Activated naive CD8-positive, alpha-beta T cell treated with anti-CD3 and anti-CD28 coated beads, Interleukin-2, amount 50 U/mL, for 16 hours (primary cell): ENCODE measurements at places on chromosomes 12 and 14.

GRCh38 chr12:122399592-122400373 is 22.7 kb downstream of the CLIP1 start:
- DNase-seq, result no peak

DNA sequence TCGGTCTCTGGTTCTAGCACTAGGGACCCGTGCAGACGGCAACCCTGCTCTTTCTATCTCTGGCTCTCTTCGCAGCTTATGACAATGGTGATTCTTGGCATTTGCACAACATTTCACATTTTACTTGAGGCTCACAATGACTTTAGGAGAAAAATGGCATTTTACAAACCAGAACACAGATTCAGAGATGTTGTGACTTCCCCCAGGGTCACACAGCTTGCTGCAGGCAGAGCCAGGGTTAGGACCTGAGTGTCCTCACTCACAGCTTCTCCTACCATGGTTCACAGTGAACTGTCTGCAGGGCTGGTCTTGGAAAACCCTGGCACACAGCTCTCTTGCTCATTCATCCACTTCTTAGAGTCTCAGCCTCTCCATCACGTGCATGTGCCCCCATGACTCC is 23.7 kb downstream of the P2RX7 start:
- DNase-seq, result no peak

DNA sequence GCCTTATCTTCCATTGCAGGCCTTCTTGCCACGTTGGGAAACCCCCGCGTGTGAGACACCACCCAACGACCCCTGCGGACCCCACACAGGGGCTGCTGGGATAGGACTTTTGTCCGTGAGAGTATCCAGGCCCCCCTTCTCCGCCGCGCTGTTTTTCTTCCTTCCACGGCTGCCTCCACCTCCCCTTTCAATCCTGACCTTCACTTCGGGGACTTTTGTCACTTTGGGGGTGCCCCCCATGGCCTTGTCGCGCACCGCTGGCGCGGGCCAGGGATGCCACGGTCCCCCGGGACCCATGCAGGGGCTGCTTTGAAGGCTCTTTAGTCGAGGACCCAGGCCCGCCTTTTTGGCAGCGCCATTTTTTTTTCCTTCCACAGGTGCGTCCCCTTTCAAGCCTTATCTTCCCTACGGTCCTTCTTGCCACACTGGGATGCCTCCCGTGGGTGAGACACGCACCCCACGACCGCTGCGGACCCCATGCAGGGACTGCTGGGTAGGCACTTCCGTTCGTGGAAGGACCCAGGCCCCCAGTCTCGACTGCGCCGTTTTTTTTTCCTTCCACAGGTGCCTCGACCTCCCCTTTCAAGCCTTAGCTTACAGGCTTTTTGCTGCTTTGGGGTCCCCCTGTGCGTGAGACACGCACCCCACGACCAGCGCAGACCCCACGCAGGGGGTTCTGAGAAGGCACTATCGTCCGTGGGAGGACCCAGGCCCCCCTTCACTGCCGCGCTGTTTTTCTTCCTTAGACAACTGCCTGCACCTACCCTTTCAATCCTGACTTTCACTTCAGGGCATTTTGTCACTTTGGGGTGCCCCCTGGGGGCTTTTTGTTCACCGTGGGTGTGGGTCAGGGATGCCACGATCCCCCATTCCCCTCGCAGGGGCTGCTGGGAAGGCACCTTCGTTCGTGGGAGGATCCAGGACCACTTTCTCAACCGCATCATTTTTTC is 267.4 kb downstream of the ALG10 start:
- no peak for DNase-seq

GRCh38 chr14:33915682-33916081 is 35.2 kb downstream of the EGLN3 start:
- no peak for DNase-seq

DNA sequence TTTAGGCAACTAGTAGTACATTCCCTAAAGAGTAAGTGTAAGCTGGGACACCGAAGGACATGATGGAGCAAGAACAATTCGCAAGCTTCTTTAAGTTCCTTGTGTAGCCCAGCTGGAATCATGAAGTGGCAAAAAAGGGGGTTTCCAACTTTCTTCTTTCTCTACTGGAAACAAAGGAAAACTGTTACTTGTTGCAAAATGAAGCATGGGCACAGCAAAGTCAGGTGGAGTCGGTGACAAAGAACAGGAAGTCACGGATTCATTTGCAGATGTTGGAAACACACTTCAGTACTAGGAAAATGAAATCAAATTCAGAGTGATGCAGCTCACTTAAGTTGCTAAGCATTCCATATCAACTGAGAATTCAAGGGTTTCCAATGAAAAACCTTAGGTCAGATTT is 706.9 kb upstream of the STXBP6 start:
- no peak for DNase-seq

- DNase-seq, result no peak
Measured at GRCh38 chr12:130334937-130335336, 2.8 kb upstream of the PIWIL1 start.

- DNase-seq, result no peak
Measured at GRCh38 chr14:36238666-36239363, 62.3 kb upstream of the PTCSC3 start.

- DNase-seq, result no peak
Measured at GRCh38 chr14:72903716-72904115, 9.8 kb upstream of the DPF3 start.

DNA sequence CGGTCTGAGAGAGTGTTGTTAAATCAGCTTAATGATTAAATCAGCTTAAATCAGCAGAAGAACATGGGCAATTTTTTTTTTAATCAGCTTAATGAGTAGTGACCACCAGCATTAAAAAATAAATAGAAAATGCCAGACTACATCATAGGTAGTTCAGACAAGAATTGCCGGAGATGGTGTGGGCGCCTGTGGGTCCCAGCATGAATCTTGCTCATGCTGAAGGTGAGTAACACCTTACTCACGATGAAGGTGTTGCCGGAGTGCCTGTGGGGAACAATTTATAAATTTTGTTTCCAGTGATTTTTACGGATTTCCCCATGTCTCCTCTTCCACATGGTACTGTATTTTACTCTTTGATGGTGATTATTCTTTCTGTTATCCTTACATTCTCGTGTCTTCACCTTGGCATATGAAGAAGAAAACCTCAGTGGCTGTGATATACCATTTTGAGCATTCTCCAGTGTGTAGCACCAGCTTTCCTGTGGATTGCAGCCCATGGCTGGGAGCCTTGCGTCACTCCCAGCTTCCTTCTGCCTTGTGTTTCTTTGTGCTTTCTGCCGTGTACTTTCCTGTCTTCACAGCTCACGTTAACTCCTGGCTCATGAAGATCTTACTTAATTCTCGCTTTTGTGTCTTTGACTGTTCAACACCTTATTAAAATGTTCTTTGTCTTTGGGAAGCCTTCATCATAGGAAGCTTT is 4.7 kb downstream of the TDRD9 start:
- DNase-seq, result no peak

GRCh38 chr12:94405413-94406116 is 54.1 kb downstream of the CEP83 start:
- no peak for DNase-seq

DNA sequence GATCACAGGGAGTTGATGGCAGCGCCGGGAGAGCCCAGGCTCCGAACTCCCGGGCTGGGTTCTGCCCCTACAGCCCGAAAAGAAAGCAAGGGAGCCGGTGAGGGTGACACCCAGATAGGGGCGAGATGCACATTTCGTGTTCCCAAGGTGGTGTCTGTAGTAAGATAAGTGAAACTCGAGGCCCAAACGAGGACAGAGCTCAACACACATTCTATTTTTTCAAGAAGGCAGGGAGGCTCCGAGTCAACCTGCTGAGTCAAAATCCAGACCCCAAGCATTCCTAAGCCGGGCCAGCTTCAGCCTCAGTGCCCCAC is 24.2 kb upstream of the YY1 start:
- no peak for DNase-seq

GRCh38 chr12:65728455-65728847 is 95.8 kb upstream of the HMGA2 start:
- DNase-seq, result no peak

DNA sequence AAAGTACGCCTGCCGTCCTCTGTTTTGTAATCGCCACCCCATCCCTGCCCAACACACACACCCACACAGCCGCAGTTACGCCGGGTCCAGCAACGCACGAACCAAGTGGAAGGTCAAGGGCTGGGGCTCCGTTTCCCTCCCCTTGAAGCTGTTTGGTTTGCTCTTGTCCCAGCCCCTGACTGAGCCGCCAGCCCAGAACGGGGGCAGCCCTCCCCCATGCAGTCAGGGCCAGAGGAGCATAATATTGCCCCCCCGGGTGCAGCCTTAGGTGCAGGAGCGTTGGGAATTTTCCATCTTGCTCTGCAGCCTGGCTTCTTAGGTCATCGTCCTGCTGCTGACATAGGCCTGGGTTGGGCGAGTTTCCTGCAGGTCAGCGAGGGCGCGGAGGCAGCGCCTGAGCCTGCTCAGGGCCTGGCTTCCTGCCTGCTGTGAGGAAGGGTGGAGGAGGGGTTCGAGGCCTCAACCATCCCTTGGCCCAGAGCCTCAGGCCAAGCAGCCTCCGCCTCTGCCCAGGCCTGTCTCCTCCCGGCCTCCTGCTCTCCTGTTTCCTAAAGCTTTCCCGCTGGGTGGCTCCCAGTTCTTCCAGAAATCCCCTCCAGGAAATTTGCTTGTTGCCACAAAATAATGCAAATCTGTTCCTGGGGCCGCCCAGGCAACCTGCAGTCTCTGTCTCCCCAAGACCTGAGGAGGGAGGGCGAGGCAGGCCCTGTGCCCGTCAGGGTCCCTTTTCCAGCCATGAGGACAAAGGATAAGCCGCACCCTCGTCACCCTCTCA is 44.5 kb downstream of the PSMA6 start:
- no peak for DNase-seq

DNA sequence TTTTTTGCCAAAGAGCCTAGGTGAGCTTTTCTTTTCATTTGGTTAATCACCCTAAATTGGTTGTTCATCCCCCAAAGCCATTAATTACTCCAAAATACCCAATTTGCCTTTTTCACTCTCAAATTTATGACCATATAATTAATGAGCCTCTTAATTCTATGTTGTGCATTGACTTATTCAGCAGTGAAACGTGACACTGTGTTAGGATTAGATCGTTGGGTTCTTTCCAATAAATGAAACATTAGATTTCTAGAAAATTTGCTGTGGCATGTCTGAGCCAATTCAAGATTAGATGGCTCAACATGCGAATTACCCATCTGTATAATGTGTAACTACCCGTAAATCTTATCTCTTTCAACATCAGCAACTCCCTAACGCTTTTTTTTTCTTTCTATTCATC is 273.4 kb downstream of the BMP4 start:
- no peak for DNase-seq

DNA sequence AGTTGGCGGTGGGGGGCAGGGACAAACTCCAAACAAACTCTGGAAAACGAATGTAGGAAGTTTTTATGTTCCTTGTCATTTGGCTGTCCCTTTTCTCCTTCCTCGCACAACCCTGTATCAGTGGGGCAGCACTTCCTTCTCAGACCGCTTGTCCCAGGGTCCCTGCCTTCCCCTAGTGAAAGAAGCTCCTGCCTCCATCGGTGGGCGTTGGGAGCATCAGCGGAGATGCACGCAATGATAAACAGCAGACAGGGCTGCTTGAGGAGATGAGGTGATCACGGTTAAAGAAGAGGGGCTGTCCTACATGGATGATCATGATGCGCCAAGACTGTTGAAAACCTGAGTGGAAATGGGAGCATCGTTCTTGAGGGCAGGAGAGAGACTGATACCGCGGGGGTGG is 620 bp downstream of the C1S start:
- no peak for DNase-seq

GRCh38 chr12:79690638-79691510 is at the start of gene PAWR:
Gene PAWR, minus strand, starts transcription at chr12:79690964. Its CDS starts 720 bp downstream, at chr12:79690244.
- no peak for DNase-seq

DNA sequence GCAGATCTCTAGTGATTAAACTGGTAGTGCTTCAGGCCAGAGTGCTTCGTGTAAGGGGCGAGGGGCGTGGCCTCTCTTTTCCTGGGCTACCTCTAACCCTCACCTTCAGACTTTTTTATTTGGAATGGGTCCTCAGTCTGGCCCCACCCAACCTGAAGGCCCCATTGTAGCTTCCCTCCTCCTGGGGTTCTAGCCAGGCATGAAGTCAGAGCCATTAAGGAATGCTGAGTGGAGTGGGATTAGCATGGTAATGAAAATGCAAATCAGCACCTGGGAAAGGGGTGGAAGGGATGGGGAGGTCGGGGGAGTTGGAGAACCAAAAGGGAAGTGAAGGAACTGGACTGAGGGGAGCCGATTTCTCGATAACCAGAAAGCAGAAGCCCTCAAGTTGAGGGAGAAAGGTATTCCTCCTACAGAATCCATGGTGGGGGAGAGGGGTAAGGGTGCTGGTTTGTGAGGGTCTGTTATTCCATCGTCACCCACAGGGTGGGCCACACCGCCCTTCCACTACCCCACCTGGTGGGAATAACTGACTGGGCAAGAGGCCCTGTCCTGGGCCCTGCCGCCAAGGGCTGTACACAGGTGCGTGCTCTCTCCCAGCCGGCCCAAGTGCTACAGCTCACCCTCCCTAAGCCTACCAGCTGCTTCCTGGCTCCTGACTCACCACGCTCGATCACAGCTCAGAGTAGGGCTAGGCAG is 14.1 kb downstream of the ZFHX2 start:
- DNase-seq, result no peak

DNA sequence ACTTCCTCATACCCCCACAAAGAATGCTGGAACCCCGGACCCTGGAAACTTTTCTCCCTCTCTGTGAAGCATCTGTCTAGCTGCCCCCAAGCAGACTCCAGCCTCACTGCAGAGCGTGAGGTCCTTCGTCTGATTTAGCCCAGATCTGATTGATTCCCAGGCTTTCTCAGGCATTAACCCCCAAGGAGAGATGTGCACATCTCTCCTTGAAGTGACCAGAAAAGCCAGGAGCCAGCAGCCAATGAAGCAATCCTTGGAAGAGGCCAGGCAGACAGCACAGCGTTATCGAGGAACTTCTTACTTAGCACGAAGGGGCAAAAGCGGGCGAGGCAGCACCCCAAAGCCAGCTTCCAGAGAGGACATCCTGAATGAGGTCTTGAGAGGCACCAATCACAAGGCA is 100.7 kb downstream of the ZFP36L1 start:
- DNase-seq, result no peak

DNA sequence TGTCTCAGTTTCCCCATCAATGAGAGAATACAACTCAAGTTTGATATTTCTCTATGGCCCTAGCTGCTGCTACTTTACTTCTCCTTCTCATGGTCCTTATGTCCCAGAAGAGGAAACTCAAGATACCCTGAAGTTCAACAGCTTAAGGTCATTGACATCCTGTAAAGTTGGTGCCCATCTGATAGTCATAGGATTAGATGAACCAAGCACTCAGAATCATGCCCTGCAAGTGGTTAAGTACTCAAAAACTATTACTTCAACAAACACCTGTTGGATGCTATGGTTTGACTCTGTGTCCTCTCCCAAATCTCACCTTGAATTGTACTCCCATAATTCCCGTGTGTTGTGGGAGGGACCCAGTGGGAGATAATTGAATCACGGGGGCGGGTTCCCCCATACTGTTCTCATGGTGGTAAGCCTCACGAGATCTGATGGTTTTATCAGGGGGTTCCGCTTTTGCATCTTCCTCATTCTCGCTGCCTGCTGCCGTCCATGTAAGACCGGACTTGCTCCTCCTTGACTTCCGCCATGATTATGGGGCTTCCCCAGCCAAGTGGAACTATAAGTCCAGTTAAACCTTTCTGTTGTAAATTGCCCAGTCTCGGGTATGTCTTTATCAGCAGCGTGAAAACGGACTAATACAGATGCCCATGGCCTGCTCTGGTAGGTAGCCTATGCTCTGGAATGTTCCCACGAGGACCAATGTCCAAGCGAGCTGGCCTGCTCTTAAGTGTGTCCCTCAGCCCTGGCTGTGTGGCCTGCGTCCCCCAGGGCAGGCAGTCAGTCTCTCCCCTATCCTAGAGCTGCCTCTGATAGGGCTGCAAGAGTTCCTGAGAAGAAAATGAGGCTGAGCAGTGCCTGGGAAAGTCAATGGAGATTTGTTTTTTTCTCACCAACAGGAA is 18.1 kb downstream of the CAMKK2 start:
- DNase-seq, result no peak

- DNase-seq, result no peak
Measured at GRCh38 chr14:66017927-66018326, 468.2 kb upstream of the CCDC196 start.
